ENCODE measurements at places on chromosomes 2 and 18. TPM values are rescaled to one million over a fixed set of nuclear protein-coding genes. Genes with fewer than 3 reads are reported as not detected.

- peak; percentile 9 for DNase-seq
Observed at GRCh38 chr2:97844311-97844859, 131.0 kb downstream of the ZAP70 start.

- DNase-seq, result no peak
Observed at GRCh38 chr18:45854036-45854586, 28.6 kb downstream of the SIGLEC15 start.

DNA sequence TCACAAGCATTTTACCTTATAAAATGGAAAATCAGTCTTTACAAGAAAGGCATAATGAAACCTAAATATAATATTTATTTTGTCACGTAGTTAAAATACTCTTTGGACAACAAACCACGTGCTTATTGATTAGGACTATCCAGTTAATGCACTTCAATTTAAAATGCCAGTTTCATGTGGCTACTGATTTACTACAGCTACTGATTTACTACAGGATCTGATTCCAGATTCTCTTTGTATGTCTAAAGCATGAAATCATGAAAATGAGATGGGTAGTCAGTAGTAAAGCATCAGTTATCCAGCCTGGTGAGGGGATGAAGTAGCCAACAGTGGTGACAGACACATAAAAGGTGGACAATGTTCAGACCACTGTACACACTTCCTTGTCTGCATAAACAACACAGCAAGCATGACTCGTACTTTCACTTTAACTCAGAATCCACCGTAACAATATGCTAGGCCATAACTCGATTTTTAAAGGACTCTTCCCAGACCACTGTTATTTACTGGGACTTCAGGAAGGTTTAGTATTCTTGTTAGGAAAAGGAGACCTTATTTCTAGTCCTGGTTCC, 24.9 kb downstream of the ACAA2 start:
- peak; percentile 19 for DNase-seq

- peak; percentile 92 for DNase-seq
Observed at GRCh38 chr2:163266772-163267171, 428.2 kb upstream of the KCNH7 start.

DNA sequence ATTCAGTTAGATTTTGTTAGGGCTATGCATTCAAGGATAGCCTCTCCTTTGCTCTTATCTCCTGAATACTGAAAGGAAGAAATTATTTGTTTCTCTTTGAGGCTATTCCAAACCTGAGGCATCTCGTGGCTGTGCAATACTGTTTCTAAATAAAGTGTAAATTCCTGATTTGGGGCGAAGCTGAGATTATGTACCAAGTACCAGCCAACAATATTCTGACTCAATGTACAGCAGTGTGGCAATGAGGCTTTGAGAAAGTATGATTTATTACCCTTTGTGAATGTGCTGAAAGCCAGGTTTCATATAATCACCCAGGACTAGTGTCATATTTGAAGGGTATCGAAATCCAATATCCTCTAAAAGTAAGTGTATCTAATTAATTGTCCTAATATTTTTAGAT, 113.5 kb downstream of the MEIS1 start:
- no peak for DNase-seq

- no peak for DNase-seq
Observed at GRCh38 chr2:100052650-100053049, 89.7 kb downstream of the AFF3 start.

DNA sequence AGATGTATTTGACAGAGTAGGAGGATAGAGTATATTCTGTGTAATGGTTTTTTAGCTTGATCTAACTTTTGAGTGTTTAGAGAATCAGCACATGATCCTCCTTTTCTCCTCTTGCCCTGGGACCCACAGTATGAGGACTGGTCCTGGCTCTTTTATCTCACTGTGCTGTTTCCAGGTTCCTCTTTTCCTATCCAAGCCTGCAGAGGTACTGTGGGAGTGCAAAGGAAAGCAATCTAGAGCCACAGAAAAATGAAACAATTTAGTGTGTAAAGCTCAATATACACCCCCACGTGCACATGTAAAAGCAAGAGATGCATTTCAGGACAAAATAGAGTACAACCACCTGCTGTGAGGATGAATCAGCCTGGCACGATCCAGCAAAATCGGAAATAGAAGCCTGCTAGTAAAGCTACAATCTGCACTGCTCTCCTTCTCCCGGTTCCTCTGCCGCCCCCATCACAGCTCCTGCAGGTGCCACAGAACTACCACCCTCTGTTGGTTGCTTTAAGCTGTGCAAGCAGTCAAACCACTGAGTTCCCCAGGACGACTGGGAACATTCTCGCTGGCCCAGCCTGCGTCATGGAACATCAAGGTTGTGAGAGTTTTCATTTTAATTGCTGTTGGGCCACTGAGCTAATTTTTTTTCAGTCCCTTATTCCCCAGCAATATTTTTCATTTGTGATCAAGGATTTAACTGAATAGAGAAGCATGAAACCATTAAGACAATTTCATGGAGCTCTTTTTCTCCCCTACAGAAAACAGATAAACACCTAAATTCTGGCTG, 47.8 kb upstream of the MAPRE3 start:
- peak; percentile 31 for DNase-seq

GRCh38 chr2:113015042-113015441, 9.8 kb downstream of the IL36A start:
- DNase-seq, result no peak

- DNase-seq, result peak; percentile 54
Observed at GRCh38 chr2:167212014-167212648, 323.9 kb downstream of the XIRP2 start.

DNA sequence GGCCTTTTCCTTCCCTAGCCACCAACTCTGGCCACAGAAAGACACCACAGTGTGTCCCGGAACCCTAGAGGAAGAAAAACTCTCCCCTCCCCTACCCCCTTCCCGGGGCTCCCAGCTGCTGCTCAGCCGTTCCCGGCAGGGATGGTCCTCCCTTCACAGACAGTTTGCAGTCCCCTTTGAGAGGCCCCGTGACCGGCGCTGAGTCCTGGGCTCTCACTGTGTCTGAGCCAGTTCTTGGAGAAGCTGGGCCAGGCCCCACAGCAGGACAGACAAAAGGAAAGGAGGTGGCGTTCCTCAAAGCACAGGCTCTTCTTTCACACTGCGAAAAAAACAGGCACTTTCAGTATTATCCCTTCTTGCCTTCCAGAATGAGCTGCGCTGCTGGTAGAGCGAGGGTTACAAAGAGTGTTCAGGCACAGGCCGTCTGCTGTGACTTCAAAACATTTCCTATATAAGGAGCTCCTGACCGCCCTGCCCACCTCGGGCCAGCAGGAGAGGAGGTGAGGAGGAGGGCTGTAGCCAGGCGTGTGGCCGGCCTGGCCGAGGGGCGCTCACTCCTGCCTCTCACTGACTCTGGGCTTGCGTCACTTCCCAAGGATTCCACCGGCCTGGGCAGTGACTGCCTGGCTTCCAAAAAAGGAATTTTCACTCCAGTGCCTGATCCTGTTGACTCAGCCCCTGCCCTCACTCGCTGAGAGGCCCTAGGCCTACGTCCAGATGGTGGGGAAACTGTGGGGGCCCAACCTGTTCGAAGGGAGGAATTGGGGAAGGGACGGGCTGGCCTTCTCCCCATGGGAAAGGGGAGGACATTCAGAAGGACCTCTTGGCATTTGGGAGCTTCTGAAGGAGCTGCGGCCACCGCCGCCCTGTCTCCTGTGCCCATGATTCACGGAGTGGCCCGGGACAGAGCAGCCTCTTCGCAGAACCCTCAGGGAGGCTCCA, 24.9 kb downstream of the CIDEA start:
- peak; percentile 95 for DNase-seq

GRCh38 chr18:612156-612555, 15.4 kb downstream of the CLUL1 start:
- no peak for DNase-seq

GRCh38 chr2:41495050-41495449, 552.8 kb upstream of the PKDCC start:
- DNase-seq, result peak; percentile 1

DNA sequence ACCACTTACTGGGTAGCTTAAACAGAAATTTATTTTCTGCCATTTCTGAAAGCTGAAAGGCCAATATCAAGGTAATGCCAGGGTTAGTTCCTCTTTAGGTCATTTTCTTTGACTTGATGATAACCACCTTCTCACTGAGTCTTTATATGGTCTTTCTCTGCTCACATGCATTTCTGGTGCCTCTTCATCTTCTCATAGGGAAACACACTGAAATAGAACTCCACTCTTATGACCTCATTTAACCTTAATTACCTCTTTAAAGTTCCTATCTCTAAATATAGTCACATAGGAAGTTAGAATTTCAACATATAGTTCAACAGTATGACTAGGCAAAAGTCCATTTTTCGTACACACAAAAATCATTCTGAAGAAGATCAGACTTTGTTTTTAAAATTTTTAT, 616.8 kb upstream of the VRK2 start:
- no peak for DNase-seq

DNA sequence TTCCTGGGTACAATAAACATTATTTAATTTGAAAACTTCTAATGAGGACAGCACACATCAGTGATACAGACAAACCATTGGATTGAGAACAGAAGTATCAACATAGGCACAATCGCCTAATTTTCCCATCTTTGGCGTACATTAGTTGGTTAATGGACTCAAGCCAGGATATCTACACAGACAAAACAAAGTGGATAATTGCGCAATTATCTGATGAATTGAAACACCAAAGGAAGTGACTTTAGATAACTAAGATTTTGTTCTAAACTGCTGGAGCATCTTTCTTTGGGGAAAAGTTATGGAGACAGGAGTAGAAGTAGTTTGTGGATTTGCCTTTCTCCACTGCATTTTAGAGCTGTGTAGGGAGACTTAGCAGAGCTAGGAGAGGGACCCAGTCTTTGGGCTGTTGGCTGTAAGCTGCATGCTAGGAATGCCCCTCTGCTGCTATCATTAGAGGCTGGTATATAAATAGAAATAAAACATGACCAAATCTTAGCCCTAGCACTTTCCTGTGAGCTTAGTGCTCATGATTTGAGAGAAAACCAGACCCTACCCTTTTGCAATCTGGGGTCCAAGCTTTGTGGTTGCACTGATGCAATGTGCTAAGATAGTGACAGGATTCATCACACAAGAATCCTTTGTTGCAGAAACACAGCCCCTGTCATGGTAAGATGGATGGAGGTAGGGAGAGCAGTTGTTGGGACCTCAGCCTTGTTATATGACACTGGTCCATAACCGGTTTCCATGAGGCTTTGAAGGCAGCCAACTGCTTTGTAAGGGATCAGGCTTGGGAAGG, 264.5 kb upstream of the PIK3C3 start:
- no peak for DNase-seq

Gene SPHKAP
- not detected for total RNA-seq

Gene ARL6IP6
- 51.7 TPM for total RNA-seq

Gene RGPD3
- 0.11 TPM for total RNA-seq

Gene RAD51AP2
- total RNA-seq, result under 0.01 TPM

Gene AGXT
- total RNA-seq, result not detected

Gene UGT1A10
- total RNA-seq, result not detected

Gene HOXD12
- total RNA-seq, result not detected

Gene FBXO36
- 3.1 TPM for total RNA-seq
